ENCODE measurements at places on chromosomes 3 and 15. TPM values are rescaled to one million over a fixed set of nuclear protein-coding genes. Genes with fewer than 3 reads are reported as not detected.

GRCh38 chr3:38562467-38562925 lies 66.4 kb downstream of the EXOG start:
- no peak for DNase-seq
- no peaks in the 10 kb centered on the region for H3K36me3 ChIP-seq
- H3K4me3 ChIP-seq: no peak overlapping the region
- no peaks in the 10 kb centered on the region for H3K4me1 ChIP-seq
- H3K27me3 ChIP-seq: no peaks in the 10 kb centered on the region

COL6A5 gene
- not detected for polyA plus RNA-seq

DNA sequence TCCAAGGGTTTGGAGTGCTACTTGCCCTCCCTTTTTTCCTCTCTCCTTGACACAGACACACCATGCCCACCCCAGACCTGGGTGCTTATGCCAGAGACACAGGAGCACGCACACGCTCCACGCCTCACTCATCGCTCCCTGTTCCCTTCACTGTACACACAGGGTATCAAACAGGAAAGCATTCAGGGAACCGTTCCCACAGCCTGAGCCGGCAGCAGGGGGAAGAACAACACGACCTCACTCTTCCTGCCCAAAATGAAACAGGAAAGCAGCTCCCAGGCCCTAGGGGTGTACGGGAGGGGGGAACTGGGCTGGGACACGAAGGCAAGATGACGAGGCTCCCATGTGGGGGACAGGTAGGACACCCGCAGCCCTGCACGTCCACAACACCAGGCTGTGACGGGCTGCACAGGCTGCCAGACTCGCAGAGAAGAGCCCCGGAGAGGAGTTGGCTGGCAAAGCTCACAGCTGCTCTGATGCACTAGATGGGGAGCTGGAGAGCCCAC lies 11.2 kb downstream of the DLL4 start:
- DNase-seq: no peak
- H3K27me3 ChIP-seq: peaks cover 3% of the 10 kb centered on the region
- H3K4me3 ChIP-seq: peak overlapping the region; percentile 49
- H3K36me3 ChIP-seq: no peaks in the 10 kb centered on the region

DNA sequence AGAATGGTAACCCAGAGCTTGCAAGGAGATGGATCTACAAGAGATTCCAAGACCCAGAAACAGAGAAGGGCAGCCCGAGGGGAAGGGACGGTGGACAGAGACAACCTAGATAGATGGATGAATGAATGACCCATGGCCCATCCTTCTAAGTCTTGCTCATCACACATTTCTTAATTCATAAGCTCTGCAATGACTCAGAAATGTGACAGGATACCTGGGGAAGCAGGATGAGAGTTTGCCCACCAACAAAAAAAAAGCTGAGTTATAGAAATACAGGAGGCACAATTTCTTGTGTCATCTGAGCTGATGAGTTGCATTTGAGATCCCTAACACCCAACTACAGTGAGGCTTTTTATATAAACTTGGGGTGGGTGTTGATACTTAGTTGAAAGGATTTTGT lies 76.6 kb downstream of the CNTN3 start:
- no peaks in the 10 kb centered on the region for H3K4me1 ChIP-seq
- H3K36me3 ChIP-seq: no peaks in the 10 kb centered on the region
- no peak overlapping the region for H3K27ac ChIP-seq
- no peak overlapping the region for H3K4me3 ChIP-seq
- H3K27me3 ChIP-seq: peaks cover 2% of the 10 kb centered on the region

- H3K4me3 ChIP-seq: no peak overlapping the region
- no peak for DNase-seq
- H3K4me1 ChIP-seq: no peaks in the 10 kb centered on the region
- no peaks in the 10 kb centered on the region for H3K36me3 ChIP-seq
- H3K27me3 ChIP-seq: peaks cover 4% of the 10 kb centered on the region
Observed at GRCh38 chr3:120488296-120488695, 37.5 kb upstream of the FSTL1 start.

DNA sequence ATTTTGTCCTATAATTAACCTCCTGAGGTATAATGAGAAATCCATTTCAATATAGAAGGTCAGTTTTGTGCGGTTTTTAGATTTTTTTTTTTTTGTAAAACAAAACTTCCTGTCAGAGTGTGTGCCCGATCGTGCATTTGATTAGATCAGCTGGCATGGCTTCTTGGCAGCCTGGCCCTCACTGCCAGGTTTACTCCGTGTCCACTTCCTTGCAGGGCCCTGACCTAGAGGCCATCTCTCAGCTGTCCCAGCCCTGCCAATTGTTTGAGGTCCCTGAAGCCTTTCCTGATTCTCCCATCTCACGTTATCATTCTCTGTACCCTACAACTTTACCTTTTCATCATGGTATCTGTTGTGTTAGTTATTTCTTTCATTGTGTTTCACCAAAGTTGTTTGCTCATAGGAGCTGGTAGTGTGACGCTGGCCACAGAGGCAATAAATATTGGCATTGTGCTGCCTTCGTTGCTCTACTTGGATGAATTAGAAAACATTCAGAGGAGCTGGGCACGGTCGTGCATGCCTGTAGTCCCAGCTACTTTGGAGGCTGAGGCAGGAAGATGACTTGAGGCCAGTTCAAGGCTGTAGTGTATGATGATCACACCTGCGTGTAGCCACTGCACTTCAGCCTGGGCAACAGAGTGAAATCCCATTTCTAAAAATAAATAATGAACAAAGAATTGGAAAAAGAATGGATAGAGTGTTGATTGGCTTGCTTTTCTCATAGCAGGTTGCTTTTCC lies 202.0 kb downstream of the GHSR start:
- no peaks in the 10 kb centered on the region for H3K27me3 ChIP-seq
- peaks cover 53% of the 10 kb centered on the region for H3K36me3 ChIP-seq
- H3K4me1 ChIP-seq: peaks cover 81% of the 10 kb centered on the region
- H3K27ac ChIP-seq: peak overlapping the region; percentile 0
- H3K4me3 ChIP-seq: peak overlapping the region; percentile 6
- DNase-seq: no peak

- no peaks in the 10 kb centered on the region for H3K4me1 ChIP-seq
- DNase-seq: no peak
- H3K36me3 ChIP-seq: no peaks in the 10 kb centered on the region
- no peak overlapping the region for H3K4me3 ChIP-seq
- no peak overlapping the region for H3K27ac ChIP-seq
Observed at GRCh38 chr3:22089284-22089683, 338.3 kb upstream of the ZNF385D start.

DNA sequence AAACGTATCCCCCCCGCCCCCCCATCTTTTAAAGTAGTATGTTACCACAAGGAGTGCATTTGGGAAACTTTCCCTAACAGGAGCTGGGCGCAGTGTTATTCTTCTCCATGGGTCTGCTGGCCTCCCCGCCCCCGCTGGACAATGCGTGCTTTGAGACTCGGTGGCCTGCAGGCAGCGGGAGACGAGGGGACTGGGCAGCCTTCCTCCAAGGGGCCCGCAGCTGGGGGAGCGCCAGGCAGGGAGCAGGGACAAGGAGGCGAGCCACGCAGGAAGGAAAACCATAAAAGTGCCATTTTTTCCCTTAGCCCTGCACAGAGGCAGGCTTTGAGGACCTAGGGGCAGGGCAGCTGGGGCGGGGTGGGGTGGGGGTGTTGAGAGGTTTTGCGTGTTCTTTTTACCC lies 14.1 kb downstream of the SOX2 start:
- H3K4me1 ChIP-seq: peaks cover 18% of the 10 kb centered on the region
- H3K27me3 ChIP-seq: peaks cover 66% of the 10 kb centered on the region
- peaks cover 21% of the 10 kb centered on the region for H3K36me3 ChIP-seq
- no peak for DNase-seq
- H3K27ac ChIP-seq: no peak overlapping the region

DNA sequence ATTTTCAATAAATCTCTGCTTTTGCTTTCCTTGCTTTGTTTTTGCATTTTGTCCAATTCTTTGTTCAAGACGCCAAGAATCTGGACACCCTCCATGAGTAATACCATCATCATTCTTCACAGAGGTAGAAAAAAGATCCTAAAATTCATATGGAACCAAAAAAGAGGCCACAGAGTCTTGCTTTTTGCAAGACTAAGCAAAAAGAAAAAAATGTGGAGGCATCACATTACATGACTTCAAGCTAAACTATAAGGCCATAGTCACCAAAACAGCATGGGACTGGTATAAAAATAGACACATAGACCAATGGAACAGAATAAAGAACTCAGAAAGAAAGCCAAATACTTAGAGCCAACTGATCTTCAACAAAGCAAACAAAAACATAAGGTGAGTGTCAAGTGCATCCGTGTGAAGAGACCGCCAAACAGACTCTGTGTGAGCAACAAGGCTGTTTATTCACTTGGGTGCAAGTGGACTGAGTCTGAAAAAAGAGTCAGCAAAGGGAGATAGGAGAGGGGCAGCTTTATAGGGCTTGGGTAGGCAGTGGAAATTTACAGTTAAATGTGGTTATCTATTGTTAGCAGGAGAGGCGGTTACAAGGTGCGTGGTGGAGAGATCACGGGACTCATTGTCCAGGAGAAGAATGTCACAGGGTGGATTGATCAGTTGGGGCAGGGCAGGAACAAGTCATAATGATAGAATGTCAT lies 10.9 kb downstream of the STRIT1 start:
- DNase-seq: no peak
- no peaks in the 10 kb centered on the region for H3K4me1 ChIP-seq
- H3K27me3 ChIP-seq: no peaks in the 10 kb centered on the region
- H3K4me3 ChIP-seq: no peak overlapping the region
- no peaks in the 10 kb centered on the region for H3K36me3 ChIP-seq

DNA sequence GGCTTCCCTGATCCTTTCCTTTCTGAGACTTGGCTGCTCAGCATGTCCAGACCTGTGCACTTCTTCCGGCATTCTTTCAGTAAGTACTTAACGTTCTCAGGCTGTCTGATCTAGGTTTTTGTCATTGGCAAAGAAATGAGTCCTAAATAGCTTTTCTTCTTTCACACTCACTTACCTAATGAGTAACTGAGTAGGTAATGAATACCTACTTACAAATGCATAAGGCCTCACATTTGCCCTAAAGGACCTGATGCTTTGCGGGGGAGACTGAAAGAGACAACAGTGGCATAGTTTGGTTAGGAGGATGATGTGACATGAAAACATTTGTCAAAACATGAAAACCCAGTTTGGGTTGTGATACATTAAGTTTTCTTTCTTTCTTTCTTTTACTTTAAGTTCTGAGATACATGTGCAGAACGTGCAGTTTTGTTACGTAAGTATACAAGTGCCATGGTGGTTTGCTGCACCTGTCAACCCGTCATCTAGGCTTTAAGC lies 516.7 kb upstream of the CFAP20DC start:
- no peak overlapping the region for H3K4me3 ChIP-seq
- H3K4me1 ChIP-seq: no peaks in the 10 kb centered on the region
- no peaks in the 10 kb centered on the region for H3K36me3 ChIP-seq
- H3K27me3 ChIP-seq: peaks cover 1% of the 10 kb centered on the region
- H3K27ac ChIP-seq: no peak overlapping the region
- DNase-seq: no peak

GRCh38 chr3:182765287-182765686 lies 28.0 kb upstream of the ATP11B start:
- H3K27ac ChIP-seq: no peak overlapping the region
- H3K36me3 ChIP-seq: no peaks in the 10 kb centered on the region
- H3K4me3 ChIP-seq: no peak overlapping the region
- H3K4me1 ChIP-seq: no peaks in the 10 kb centered on the region

PML gene
- polyA plus RNA-seq: 47.7 TPM

ECE2 gene
- not detected for polyA plus RNA-seq
